CD8-positive, alpha-beta memory T cell (primary cell): ENCODE measurements at places on chromosomes 7 and 10.

GRCh38 chr10:129114588-129114987 lies 352.5 kb upstream of the MGMT start:
- DNase-seq, result no peak

DNA sequence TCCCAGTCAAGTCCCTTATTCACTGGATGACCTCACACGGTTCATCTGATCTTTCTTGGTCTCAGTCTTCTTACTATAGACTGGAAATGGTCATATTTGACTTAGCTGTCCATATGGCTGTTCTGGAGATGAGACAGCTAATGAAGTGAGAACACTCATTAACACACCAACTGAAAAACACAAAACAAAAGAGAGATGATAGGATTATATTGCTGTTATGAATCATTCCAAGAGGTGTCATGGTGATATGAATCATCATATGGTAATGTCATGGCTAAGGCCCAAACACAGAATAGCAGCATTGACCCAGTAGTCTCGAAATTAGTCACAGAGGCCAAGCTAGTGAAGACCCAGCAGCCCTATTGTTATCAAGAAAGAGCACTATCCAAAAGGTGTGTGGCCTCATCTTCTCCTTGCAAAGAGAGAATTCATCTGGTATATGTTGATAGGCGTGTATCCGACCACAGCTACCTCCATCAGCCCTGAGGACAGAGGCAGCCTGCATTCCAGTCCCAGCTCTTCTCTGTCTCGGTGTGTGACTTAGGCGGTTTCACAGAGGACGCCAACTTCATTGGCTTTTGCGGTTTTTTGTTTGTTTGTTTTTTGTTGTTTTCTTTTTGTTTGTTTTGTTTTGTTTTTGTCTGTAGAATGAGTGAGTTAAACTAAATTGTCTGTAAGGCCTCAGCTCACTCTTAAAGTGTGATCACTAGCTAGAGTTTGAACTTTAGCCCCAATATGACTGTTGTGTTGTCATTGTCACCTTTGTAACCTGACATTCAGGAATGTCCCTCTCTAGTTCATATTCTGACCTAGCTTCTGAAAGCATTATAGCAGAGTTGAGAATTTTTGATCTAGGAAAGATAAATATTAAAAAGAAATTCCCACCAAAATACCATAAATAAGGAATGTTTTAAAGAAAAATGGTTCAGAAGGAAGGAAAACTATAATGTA lies 97.4 kb upstream of the PDCD4 start:
- DNase-seq, result no peak

GRCh38 chr7:108839076-108839475 lies 269.4 kb downstream of the DNAJB9 start:
- no peak for DNase-seq

DNA sequence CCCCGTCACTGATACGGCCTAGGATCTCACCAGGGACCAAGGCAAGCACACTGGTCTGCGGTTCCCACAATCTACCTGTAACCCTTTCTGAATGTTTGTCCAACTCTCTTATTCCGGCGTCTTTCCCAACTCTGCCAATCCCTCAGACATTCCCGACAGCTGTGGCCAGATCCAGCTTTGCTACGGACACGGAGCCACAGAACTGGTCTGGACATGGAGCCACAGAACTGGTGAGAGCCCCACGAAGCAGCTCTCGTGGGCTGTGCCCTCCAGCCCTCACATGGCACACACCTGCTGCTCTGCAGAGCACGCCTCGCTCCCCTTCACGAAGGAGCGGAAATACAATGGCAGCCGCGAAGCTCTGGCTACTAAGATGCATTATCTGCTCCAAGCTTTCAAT lies 376.8 kb downstream of the DNAJB6 start:
- DNase-seq, result no peak

GRCh38 chr10:76982671-76983070 lies 654.9 kb downstream of the KCNMA1 start:
- DNase-seq, result no peak

GRCh38 chr10:59126991-59127390 lies 49.5 kb upstream of the PHYHIPL start:
- no peak for DNase-seq

DNA sequence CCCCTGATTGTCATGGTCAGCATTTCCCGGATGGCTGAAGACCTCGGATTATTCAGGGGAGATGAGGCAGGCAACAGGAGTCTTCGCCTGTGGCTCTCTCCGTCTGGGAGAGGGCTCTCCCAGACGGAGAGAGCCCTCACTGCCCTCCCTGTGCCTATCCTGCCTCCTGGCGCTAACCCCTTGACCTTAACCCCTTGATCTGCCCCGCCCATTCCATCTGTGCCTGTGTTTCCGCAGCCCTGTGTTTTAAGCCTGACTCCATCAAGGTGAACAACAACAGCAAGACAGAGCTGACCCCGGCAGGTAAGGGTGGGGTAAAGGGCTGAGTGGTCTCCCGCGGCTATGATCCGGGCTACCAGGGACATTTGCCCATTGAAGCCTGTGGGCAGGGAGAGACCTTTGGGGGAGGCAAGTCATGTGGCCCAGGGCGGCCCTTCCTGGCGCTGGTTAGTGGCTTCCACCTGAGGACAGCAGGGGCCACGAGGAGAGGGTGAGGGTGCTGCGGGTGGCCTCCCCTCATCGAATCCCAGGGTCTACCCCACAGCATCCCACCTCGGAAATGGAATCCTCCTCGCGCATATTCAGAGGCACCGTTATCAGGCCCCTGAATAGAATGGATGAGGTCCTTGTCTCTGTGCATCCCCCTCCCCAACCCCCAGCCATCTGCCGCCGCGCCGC lies 4.2 kb upstream of the MUC12 start:
- no peak for DNase-seq

DNA sequence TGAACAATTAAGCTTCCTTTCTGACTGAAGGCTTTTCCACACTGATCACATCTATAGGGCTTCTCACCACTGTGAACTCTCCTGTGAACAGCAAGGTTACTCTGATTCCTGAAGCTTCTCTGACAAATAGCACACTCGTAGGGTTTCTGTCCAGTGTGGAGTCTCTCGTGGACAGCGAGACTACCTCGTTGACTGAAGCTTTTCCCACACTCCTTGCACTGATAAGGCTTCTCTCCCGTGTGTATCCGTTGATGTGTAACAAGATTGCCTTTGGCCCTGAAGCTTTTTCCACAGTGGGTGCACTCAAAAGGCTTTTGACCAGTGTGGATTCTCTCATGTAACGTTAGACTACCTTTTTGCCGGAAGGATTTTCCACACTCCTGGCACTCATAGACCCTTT lies 4.4 kb downstream of the ZNF32 start:
- DNase-seq, result no peak

DNA sequence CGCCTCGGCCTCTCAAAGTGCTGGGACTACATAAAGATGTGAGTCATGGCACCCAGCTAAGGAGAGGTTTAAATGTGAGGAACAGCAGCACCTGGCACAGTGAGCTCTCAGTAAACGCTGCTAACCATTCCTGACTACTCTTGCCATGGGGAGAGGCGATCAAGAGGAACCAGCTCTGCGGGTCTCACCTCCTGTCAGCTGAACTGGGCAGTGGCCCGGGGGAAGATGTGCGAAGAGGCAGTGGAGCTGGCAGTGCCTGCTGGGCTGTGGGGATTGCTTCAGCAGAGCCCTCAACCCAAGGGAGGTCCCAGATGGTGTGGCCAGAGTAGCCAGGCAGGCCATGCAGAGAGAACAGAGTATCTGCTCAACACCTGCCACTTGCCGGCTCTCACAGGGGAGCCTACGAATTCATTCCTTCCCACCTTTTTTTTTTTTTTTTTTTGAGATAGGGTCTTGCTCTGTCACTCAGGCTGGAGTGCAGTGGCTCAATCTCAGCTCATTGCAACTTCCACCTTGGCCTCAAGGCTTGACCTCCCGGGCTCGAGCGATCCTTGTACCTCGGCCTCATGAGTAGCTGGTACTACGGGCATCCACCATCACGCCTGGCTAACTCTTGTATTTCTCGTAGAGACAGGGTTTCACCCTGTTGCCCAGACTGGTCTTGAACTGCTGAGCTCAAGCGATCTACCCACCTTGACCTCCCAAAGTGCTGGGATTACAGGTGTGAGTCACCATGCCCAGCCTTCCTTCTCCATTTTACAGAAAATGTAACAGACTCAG lies 6.8 kb downstream of the POLM start:
- no peak for DNase-seq
